ENCODE measurements at places on chromosomes 2 and 18.

DNA sequence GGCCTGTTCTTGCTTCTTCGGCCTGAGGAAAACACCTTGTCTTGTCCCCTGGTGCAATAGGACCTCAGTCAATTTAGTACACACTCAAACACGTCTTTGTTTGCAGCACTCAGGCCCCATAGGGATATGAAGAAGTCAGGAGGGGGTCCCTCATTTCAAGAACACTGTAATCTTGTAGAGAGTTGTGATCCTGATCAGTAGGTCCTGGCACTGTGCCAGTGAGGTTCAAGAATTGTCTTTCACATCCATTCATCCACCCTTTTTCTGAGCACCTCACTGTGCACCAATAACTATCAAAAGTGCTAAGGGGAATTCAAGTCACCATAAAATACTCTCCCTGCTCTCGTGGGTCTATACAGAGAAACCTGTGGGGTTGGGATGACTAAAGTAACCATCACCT lies 131.4 kb upstream of the LHCGR start:
- no peaks in the 10 kb centered on the region for H3K4me1 ChIP-seq
- DNase-seq: no peak
- no peaks in the 10 kb centered on the region for H3K36me3 ChIP-seq
- H3K4me3 ChIP-seq: no peak overlapping the region
- H3K27ac ChIP-seq: no peak overlapping the region
- H3K27me3 ChIP-seq: no peaks in the 10 kb centered on the region

DNA sequence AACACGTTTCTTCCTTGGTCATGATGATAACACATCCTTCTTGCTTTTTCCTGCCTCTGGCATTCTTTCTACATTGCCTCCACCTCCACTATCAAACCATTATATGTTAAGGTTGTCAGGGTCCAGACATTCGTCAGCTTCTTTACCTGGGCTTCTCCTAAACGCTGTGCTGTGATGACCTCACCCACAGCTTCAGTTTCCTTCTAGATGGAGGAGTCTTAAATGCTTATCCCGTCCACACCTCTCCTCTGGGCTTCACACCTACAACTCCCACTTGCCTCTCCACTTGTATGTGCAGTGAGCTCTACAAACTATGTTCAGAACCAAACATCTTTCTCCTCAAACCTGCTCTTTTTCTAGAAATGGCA lies 666 bp upstream of the STAT1 start:
- H3K27ac ChIP-seq: peak overlapping the region; percentile 95
- DNase-seq: no peak
- H3K4me1 ChIP-seq: peaks cover 4% of the 10 kb centered on the region
- no peaks in the 10 kb centered on the region for H3K36me3 ChIP-seq

DNA sequence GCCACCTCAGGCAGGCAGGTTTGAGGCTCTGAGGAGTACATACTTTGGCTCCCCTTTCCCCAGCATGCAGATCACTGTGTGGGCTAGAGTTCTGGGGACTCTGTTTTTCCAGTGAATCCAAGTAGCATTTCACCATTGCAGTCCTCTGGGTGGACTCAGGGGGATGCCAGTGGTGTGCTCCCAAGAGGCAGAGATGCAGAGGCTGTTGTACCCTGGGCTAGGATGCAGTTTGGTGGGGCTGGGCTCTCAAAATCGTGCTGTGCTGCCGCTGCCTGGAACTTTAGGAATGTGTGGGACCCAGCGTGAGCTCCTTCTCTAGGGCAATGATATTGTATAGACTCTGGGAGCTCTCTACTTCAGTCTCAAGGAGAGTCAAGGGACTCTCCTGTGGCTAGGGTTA lies 104.9 kb downstream of the MYO3B start:
- no peaks in the 10 kb centered on the region for H3K36me3 ChIP-seq
- H3K4me3 ChIP-seq: no peak overlapping the region
- no peak for DNase-seq
- no peaks in the 10 kb centered on the region for H3K27me3 ChIP-seq
- no peak overlapping the region for H3K27ac ChIP-seq

DNA sequence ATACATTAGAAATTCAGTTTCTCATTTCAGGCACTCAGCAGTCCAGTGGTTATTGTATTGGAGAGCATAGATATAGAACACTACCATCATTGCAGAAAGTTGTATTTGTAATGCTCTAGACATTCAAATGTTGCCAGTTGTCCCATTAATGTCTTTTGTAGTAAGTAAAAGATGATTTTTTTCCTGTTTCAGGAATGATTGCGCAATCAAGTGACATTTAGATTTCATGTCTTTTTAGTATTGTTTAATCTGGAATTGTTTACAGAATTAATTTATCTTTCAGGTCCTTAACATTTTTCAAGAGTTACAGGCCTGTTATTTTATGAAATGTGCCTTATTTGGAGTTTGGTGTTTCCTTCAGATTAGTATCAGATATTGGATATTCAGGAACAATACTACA lies 134.7 kb downstream of the MSTN start:
- H3K4me1 ChIP-seq: no peaks in the 10 kb centered on the region
- DNase-seq: no peak
- H3K27me3 ChIP-seq: no peaks in the 10 kb centered on the region

DNA sequence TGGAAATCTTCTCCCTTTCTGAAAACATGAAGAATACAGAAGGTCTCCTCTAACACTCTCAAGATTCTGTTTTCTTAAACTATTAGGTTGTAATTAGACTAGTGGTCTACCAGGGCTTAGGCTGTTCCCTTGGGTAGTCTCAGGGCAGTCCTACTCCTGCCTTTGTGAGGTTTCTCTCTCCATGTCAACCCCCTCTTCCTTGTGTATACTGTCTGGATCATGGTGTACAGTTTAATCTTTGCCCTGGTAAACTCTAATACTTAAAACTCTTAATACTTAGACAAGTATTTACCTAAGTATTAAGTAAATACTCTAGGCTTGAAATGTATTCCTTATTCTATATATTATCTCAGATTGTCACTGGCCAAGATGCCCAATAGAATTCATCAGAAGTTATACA lies 480.3 kb upstream of the TNP1 start:
- H3K4me1 ChIP-seq: no peaks in the 10 kb centered on the region
- no peak overlapping the region for H3K4me3 ChIP-seq
- H3K36me3 ChIP-seq: no peaks in the 10 kb centered on the region

DNA sequence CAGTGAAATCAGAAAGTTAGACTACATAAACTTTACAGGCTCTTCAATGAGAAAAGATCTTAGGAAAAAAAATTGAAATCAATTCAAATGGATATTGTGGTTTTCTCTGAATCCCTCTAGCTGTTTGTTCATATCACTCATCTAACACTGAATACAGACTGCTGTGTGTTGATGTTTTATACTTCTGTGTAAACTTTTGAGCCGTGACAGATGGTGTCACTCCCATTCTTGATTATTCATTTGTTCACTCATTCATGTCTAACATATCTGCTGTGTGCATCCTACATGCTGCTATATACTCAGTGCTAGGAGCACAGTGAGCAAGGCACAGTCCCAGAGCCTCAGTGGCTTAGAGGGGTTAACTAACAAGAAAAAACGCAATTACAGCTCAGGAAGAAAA lies 12.6 kb downstream of the KLHL23 start:
- H3K27ac ChIP-seq: no peak overlapping the region
- no peak for DNase-seq
- H3K27me3 ChIP-seq: no peaks in the 10 kb centered on the region
- H3K36me3 ChIP-seq: no peaks in the 10 kb centered on the region

- no peak overlapping the region for H3K4me3 ChIP-seq
- no peaks in the 10 kb centered on the region for H3K27me3 ChIP-seq
- H3K4me1 ChIP-seq: no peaks in the 10 kb centered on the region
- DNase-seq: no peak
- H3K36me3 ChIP-seq: no peaks in the 10 kb centered on the region
- no peak overlapping the region for H3K27ac ChIP-seq
Measured at GRCh38 chr2:212995920-212996319, 155.5 kb downstream of the IKZF2 start.

DNA sequence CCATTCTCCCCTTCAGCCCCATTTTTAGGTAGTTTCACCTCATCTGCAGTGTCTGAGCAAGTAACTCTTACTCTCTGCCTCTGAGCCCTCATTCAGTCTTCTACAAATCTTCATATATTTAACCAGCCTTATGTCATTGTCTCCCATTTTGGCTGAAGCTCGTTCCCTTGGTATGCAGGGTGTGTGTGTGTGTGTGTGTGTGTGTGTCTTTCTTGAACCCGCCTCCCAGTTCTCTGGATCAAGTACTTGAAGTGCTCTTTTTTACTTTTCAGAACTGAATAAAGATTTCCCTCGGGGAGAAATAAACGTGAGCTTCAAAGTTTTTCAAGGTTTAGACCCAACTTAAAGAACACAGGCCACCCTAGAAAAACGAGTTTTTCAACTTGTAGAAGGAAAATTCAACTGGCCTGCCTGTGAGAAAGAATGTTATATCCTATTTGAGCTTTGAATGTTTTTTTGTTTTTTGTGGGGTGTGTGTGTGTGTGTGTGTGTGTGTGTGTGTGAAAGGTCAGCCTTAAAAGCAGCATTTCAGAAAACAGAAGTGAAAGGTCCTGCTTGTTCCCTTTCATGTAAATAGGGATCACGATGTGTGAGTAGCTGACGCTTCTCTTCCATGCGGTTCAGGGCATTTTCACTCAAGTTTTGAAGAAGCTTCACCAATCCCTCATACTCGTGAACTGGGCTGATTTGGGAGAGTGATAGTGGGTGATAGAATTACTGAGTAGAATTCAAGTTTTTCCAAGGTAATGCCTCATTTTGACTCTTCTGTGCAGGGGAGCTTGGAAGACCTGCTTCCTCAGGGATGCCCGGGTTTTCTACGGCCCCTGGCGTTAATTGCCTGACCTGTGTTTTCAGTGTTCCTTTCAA lies 50.6 kb upstream of the EML6 start:
- no peaks in the 10 kb centered on the region for H3K36me3 ChIP-seq
- H3K4me3 ChIP-seq: no peak overlapping the region
- DNase-seq: no peak
- no peaks in the 10 kb centered on the region for H3K4me1 ChIP-seq

DNA sequence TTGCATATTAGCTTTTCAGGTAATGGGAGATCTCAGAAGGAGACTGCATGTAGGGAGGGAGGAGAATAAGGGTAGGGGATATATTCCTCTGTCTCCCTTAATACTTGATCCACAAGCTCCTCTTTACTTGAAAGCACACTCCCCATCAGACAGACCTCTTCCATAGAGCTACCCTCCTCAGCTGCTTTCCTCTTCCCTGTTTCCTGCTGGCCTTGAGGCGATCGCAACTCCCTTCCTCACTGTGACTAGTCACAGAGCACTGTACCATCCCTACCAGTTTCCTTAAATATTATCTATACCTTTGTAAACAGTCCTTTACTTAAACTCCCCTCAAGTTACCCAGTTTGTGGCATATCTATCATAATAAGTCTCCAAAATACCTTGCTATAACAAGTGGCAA lies 10.9 kb downstream of the ROCK1 start:
- DNase-seq: no peak
- H3K4me3 ChIP-seq: no peak overlapping the region
- no peak overlapping the region for H3K27ac ChIP-seq
- no peaks in the 10 kb centered on the region for H3K36me3 ChIP-seq
- peaks cover 34% of the 10 kb centered on the region for H3K4me1 ChIP-seq

DNA sequence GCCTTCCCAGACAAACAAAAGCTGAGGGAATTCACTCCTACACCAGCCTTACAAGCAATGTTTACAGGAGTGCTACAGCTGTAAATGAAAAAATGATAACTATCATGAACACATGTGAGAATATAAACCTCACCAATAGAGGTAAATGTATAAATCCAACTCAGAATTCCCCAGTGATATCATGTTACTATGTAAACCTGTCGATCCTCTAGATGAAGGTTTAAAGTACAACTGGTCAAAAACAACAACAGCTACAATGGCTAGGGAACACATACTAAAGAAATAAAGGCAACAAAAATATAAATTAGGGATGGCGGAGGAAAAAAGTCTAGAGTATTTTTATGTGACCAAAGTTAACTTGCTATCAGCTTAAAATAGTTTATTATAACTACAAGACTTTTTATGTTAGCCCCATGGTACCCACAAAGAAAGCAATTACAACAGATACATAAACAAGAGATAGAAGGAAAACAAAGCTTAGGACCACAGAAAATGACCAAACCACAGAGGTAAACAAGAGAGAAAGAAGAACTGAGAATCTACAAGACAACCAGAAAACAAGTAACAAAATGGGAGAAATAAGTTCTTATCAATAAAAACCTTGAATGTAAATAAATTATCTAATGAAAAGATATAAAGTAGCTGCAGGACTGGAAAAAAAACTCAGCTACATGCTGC lies 8.3 kb downstream of the CERKL start:
- H3K4me3 ChIP-seq: no peak overlapping the region
- H3K4me1 ChIP-seq: no peaks in the 10 kb centered on the region
- no peaks in the 10 kb centered on the region for H3K27me3 ChIP-seq

- H3K4me1 ChIP-seq: peaks cover 10% of the 10 kb centered on the region
- no peak overlapping the region for H3K27ac ChIP-seq
- no peaks in the 10 kb centered on the region for H3K27me3 ChIP-seq
Measured at GRCh38 chr2:42841344-42841743, 49.0 kb upstream of the HAAO start.

GRCh38 chr18:76981396-76981968 lies 151.1 kb downstream of the MBP start:
- no peaks in the 10 kb centered on the region for H3K4me1 ChIP-seq
- DNase-seq: peak; percentile 49
- H3K4me3 ChIP-seq: no peak overlapping the region
- H3K27ac ChIP-seq: peak overlapping the region; percentile 69
- H3K36me3 ChIP-seq: no peaks in the 10 kb centered on the region
- no peaks in the 10 kb centered on the region for H3K27me3 ChIP-seq

Measured in Peyer's patch (tissue), 4 donors.